ENCODE measurements at places on chromosomes 2 and 18.

DNA sequence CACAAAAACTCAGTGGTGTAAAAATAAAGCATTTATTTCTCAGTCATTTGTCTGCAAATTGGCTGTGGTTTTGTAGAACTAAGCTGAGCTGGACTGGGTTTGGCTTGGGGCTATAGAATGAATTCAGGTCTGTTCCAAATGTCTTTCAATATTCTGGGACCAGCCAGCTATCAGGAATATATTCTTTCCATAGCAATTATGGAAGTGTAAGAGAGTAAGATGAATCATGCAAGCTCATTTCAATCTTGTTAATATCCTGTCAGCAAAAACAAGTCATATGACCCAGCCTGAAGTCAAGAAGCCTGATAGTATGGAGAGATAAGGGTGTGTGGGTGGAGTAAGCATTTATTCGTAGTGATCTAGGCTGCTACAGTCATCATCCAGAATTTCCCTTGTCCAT is 481.0 kb upstream of the CDH2 start:
- DNase-seq, result no peak

- DNase-seq, result no peak
Measured at GRCh38 chr2:228545748-228546145, 364.3 kb upstream of the SPHKAP start.

DNA sequence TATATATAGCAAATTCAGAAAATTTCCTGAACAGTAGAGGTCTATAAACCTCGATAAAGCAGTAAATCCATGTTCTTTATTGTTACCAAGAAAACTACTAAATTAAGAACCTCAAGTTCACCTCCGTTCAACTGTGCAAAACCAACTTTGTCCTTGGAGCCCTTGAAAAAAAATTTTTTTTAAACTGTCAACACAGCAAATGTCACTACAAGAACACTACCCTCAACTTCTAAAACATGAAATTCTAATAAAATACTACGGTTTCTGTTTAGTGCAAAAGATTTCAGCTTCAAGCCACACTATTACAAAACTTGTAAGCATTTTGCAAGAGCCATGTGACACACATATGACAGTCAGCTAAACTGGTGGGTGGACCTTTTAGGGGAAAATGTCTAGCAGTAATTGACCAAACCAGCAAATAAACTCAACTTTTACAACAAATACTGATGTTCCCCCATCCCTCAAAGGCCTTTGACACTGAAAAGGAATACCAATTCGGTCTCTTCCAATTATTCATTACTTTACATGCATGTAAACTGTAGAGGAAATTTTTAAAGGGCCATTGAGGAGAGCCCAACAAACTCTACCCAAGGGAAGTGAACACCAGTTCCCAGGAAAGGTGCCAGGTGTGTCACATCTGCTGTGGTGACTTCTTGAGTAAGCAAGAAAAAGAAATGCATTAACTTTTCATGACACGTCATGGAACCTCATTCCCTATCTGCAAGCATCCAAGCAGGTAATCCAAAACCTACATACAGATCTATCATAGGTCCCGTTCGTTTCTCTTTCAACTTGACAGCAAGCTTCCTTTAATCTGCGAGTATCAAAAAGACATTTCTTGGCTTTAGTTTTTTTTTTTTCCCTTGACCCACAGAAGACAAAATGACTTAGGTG is 1.4 kb downstream of the RAB1A start:
- no peak for DNase-seq

DNA sequence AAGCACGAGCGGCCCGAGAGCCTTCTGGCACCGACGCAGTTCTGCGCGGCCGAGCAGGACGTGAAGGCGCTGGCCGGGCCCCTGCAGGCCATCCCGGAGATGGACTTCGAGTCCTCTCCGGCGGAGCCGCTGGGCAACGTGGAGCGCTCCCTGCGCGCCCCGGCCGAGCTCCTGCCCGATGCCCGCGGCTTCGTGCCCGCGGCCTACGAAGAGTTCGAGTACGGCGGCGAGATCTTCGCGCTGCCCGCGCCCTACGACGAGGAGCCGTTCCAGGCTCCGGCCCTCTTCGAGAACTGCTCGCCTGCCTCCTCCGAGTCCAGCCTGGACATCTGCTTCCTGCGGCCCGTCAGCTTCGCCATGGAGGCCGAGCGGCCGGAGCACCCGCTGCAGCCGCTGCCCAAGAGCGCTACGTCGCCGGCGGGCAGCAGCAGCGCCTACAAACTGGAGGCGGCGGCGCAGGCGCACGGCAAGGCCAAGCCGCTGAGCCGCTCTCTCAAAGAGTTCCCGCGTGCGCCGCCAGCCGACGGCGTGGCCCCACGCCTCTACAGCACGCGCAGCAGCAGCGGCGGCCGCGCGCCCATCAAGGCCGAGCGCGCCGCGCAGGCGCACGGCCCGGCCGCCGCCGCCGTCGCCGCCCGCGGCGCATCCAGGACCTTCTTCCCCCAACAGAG is 70.4 kb downstream of the ARHGEF33 start:
- DNase-seq, result no peak

- DNase-seq, result no peak
Measured at GRCh38 chr2:235255693-235256092, 238.2 kb upstream of the AGAP1 start.

DNA sequence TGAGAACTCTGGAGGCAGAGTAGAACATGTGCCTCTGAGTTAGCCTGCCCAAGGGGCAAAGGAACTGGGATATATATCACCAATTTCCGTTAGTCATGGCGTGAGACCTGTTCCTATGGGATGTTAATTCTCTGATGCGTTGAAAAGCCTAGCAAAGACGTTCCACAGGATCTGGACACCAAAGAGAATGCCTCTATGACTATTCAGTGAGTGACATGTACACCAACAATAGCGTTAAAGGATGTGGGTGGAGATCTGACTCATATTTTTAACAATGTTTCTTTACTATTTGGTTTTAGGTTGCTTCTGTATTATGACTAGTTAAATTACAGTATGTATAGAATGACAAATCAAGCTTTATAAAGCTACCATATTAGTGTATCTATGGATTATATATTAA is 320.9 kb upstream of the MC4R start:
- DNase-seq, result no peak

GRCh38 chr2:68251855-68252399 is 405 bp downstream of the PPP3R1 start:
- DNase-seq, result no peak

GRCh38 chr2:238449909-238450417 is 23.2 kb downstream of the ASB1 start:
- no peak for DNase-seq

DNA sequence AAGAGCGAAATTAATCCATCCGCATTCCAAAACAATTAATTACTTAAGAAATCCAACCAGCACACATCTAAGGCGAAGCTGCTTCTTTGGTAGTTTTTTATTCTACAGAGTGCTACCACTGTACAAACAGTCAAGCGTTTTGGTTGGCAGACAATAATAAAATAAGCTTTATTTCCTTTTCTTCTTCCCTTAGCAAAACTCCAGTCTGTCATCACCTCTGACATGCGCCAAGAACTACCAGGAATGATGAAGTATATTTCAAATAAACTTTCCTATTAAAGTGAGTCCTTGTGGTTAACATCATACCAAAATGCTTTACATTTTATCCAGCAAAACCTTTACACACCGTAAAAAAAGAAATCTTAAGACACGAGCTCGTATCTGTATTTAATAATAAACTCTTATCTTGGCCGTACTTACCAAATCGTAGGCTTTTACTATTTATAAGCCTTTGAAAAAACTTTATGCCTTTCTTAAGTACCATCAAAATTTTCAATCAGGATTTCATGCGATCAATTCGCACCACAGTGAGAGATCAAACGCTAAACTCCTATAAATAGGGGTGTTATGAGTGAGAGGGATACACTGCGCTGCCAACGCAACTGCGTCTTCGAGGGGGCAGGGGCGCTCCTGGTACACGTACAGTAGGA is 1.3 kb downstream of the ATL2 start:
- no peak for DNase-seq

DNA sequence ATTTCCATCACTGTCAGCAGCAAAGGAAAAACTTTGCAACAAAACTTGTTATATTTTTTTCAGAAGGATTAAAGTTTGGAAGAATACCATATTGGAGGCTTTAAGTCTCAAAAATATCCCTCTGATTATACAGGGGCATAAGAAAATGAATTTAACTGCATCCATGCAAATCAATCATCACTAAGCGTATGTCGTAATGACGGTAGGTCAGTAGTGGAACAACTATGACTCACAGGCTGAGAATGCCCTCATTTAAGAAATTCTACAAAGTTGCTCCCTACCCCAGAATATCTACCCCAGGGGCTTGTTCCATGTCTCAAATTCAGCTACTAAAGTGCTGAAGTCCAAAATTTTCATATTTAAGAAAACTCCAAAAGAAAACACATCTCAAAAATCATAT is 12.5 kb upstream of the NAB1 start:
- DNase-seq, result no peak

GRCh38 chr2:64602436-64602835 is 51.3 kb downstream of the SERTAD2 start:
- DNase-seq, result no peak

DNA sequence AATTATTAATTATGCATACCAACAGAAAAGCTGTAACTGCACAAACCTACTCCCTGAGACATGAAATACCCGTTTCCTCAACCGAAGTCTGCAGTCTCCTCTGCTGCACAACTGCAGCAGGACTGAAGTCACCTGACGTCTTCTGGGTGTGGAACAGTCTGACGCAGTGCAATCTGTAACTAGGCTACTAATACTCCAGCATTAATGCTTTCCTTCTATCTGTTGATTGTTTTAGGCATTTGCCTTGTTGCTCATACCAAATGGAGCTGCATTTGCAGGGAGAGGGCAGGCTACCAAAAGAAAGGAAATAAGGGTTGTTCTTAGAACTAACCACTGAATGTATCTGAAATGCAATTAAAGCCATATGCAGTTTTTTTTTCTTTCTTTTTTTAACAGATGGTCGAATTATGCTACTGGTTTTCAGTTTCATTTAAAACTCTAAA is 40.1 kb downstream of the RTN4 start:
- DNase-seq, result no peak

- DNase-seq, result no peak
Measured at GRCh38 chr2:101340141-101340551, 31.6 kb upstream of the RNF149 start.

GRCh38 chr2:88471083-88471942 is 18.8 kb upstream of the FOXI3 start:
- DNase-seq, result no peak

- peak; percentile 22 for DNase-seq
Measured at GRCh38 chr2:75548036-75548573, 12.6 kb downstream of the EVA1A start.

DNA sequence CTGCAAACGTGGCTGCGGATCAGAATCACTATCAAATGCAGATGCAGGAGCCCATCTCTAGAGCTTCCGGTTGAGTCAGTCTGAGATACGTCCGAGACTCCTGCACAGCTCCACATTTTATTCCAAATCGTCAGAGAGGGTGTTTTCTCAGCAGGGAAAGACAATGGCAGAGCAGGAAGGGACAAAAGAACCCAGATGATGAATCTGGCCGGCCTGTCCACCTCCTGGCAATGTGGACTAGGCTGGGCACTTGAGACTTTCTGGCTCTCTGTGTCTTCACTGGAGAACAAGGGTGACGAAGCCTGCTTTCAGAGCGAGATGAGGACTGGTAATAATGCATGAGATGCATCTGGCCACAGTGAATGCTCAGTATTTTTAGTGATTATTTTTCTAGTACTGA is 255.9 kb upstream of the MYT1L start:
- no peak for DNase-seq

DNA sequence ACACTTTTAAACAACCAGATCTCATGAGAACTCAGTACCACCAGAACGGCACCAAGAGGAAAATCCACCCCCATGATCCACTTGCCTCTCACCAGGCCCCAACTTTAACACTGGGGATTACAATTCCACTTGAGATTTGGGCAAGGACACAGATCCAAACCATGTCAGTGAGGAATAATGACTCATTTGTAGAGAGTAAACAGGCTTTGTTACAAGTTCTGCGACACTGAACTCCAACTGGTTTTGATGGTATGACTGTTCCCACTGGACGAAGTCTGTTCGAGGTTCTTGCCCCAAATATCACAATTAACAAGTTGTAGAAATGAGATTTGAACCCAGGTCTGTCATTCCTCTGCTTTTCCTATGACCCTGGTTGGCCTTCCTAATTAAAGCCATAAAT is 718.1 kb upstream of the ID2 start:
- DNase-seq, result no peak

- no peak for DNase-seq
Measured at GRCh38 chr2:46200861-46201605, 96.2 kb upstream of the EPAS1 start.

- DNase-seq, result no peak
Measured at GRCh38 chr2:96449174-96449573, 56.0 kb downstream of the NEURL3 start.

DNA sequence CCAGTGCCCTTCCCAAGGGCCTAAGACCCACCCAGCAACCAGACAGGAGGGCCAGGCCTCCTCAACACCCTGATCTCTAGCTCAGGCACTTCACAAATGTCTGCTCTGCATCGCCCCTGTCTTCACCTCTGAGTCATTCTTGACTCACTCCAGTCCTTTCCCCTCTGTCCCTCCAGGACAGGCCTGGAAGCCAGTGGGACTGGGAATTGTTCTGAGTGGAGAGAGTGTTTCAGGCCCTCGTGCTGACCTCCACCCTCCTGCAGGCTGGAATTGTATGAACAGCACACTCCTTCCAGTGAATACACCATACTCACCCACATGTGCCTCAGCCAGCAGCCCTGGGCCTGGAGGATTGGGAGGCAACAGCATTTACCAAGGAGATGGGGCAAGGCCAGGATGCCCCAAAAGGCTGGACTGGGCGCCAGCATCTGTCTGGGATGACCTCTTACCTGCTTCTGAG is 304.2 kb downstream of the CYP26B1 start:
- no peak for DNase-seq

- peak; percentile 51 for DNase-seq
Measured at GRCh38 chr18:43525169-43525568, 247.9 kb upstream of the SYT4 start.

- DNase-seq, result no peak
Measured at GRCh38 chr18:11408555-11409065, 200.8 kb upstream of the SLC35G4 start.

- DNase-seq, result no peak
Measured at GRCh38 chr2:27185331-27186026, 26.4 kb upstream of the ATRAID start.

DNA sequence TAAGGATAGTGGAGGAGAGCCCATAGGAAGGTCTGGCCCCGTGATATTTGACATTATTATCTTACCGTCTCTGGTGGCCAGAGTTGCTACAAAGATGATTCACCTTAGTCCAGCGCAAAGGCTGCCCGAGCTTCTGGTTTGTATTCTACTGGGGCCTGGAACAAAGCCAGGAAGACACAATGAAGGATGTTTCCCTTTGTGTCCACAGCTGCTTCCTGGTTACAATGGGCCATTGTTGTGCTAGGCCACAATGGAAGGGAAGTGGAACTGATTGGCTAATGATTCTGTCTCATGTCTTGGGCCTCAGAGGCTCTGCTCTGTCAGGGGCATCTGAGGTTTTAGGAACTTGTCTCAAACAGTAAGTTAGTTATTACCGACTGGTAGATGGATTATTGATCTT is 132.2 kb downstream of the TDRD15 start:
- no peak for DNase-seq

DNA sequence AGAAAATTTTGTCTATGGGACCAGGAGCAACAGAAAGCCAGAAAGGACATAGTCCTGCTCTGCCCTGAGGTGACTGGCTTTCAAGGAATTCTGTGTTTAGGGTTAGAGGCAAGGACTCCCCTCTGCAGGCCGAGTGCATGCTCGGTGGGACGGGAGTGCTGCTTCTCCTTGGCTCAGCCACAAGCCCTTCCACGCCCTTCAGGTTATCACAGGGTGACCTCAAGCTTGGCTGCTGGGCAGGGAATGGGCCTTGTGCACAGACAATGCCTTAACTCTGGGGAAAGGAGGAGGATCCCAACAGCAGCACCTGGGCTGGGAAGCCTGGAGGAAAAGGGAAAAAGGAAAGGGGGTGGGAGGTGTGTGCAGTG is 32.8 kb downstream of the FAM178B start:
- DNase-seq, result no peak
